ENCODE measurements at places on chromosomes 5 and 9. TPM values are rescaled to one million over a fixed set of nuclear protein-coding genes. Genes with fewer than 3 reads are reported as not detected.

PDZD2 gene
- total RNA-seq = not detected

GRM6 gene
- not detected for total RNA-seq

DNA sequence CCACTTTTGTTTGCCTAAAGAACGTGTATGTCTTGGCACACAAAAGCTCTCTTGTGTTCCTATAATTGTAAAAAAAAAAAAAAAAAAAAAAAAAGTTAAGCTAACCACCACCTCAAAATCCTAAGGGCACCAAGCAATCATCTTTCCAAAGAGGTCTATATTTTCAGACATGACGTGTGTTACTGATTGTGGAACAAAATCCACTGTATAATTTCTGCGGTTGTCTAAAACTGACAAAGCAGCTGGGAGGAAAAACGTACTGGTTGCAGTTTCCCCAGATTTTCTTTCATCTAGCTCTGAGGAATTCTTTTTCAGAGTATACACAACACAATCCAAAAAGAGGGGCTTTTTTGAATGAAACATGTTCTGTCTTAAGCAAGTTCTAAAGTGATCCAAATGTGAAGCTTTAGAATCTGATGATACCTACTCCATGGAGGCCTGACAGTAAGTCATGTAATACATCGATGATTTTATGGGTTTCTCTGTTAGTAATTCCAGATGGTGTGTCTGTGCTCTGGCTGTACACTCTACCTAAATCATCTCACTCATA is 375.6 kb upstream of the NUDT12 start:
- no peak for DNase-seq

- peak; percentile 52 for DNase-seq
Observed at GRCh38 chr5:44332285-44332971, 56.8 kb downstream of the FGF10 start.

DNA sequence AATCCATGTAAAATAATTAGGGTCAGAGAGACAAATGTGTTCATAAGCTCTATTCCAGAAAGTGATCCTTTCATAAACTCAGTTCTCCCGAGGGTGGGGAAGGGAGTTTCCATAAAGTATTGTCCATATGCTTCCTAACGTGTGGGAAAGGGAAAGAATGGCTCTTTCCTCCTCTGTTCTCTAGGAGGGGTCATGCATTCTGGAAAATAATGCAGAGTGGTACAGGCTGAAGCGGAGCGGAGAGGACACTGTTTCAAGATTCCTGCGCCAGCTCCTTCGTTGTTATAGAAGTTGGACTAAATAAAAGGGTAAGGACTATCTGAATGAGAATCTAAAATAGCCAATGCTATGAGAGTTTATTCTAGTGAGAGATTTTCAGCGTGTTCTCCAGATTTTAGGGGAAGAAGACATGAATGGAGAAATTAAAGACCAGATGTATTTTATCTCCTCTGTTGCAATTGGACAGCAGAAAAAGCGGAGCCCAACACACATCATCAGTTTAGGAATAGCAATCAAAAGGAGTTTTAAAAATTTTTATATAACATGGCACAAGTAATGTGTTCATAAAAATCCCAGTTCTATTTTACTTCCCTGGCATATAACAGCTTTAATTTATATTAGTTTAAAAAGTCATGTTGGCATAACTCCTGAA is 166.9 kb upstream of the MPDZ start:
- no peak for DNase-seq

DNA sequence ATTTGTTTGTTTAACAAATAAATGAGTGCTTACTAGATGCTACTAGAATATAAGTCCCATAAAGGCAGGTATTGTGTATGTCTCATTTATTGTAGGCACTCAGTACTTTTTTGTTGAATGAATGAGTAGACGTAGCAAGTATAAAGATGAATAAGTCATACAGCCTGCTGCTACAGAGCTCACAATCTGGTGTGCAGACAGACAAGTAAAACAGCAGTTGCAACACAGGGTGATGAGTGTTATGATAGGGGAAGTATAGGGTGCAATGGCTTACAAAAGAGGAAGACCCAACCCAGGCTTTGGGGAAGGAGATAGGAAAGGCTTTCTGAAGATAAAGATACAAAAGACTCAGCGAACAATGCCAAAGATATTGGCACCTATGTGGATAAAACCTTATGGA is 47.7 kb downstream of the SH3RF2 start:
- DNase-seq = no peak

All from IMR-90 (cell line).